ENCODE measurements at places on chromosomes 13 and 19.

DNA sequence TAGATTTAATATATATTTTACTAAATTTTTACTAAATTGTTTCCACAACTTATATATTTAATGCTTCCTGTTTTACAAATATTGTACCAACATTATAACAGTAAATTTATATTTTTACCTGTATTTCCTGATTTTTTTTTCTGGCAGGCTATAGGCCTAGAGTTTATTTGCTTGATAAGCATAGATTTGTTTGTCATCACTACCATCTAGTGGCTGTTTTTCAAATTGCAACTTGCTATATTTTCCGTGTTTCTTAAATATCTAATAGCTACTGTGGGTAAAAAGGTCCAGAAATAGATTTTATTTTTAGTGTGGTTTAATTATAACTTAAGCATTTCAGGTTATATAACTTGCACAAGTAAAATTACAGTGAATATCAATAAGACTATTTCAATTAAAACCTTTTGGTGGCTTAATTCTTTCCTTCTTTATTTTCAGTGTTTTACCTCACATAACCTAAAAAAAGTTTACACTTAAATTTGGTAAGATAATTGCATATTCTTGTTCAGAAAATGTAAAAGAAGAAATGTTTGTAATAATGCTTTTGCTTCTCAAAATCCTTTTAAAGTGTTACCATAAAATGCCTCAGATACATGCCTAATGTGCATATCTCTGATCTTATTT is 60.6 kb downstream of the NDFIP2 start:
- no peak for DNase-seq

- no peak for DNase-seq
Observed at GRCh38 chr13:37453246-37453645, 145.3 kb downstream of the POSTN start.

GRCh38 chr13:58446979-58447378 is 815.4 kb downstream of the PCDH17 start:
- DNase-seq = no peak

DNA sequence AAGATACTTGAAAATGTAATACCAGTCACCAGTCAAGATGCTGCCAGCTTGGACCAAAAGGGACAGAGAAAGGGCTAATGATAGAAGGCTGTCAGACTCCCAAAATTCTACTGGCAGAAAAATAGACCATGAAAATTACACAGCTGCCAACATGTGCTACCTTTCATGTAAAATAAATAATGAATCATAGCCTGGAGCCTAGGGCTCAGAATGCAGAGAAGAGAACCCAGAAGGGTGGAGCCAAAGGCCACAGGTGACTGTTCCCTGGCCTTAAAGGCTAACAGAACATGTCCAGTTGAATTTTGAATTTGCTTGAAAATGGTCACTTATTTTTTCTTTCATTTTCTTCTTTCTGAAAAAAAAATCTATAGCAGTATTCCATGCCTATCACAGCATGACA is 1827.0 kb upstream of the MIR17HG start:
- DNase-seq = no peak

- peak; percentile 52 for DNase-seq
Observed at GRCh38 chr19:14497228-14497921, 1.4 kb upstream of the GIPC1 start.

DNA sequence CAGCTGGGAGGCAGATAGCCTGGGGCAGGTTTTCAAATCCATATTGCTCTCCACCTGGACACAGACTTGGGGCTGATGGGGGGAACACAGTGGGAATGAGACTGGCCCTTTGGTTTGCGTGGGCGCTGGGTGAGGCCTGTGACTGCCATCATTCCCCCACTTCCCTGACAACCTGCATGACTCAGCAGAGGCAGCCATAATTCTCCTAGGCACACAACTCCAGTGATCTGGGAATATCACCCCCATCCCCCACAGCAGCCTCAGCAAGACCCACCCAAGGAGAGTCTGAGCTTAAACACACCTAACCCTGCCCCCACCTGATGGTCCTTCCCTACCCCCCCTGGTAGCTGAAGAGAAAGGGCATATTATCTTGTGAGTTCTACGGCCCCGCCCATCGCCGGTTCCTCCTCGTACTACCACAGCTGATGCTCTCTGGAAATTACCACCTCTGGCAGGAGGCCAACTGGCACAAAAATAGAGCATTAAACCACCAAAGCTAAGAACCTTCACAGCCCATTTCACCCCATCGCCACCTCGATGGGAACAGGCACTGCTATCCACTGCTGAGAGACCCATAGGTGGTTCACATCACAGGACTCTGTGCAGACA is 71.0 kb downstream of the RNF17 start:
- DNase-seq = no peak

- no peak for DNase-seq
Observed at GRCh38 chr19:45668342-45668871, 386 bp downstream of the GIPR start.

- no peak for DNase-seq
Observed at GRCh38 chr19:703651-704446, 4.9 kb upstream of the PALM start.

GRCh38 chr13:52061587-52061986 is 37.1 kb downstream of the UTP14C start:
- DNase-seq = no peak

- no peak for DNase-seq
Observed at GRCh38 chr13:47480951-47481350, 520.1 kb downstream of the SUCLA2 start.

DNA sequence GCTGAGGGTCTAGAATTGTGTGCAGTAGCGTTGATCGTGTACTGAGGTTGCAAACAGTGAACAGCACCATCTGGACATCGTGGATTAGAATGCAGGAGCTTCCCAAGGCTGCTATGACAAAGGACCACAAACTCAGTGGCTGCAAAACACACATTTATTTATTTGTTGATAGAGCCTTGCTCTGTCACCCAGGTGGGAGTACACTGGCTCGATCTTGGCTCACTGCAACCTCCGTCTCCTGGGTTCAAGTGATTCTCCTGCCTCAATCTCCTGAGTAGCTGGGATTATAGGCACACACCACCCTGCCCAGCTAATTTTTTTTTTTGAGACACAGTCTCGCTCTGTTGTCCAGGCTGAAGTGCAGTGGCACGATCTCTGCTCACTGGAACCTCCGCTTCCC is 2.3 kb upstream of the UHRF1 start:
- DNase-seq = no peak

- no peak for DNase-seq
Observed at GRCh38 chr19:10430505-10431253, 10.3 kb downstream of the PDE4A start.

DNA sequence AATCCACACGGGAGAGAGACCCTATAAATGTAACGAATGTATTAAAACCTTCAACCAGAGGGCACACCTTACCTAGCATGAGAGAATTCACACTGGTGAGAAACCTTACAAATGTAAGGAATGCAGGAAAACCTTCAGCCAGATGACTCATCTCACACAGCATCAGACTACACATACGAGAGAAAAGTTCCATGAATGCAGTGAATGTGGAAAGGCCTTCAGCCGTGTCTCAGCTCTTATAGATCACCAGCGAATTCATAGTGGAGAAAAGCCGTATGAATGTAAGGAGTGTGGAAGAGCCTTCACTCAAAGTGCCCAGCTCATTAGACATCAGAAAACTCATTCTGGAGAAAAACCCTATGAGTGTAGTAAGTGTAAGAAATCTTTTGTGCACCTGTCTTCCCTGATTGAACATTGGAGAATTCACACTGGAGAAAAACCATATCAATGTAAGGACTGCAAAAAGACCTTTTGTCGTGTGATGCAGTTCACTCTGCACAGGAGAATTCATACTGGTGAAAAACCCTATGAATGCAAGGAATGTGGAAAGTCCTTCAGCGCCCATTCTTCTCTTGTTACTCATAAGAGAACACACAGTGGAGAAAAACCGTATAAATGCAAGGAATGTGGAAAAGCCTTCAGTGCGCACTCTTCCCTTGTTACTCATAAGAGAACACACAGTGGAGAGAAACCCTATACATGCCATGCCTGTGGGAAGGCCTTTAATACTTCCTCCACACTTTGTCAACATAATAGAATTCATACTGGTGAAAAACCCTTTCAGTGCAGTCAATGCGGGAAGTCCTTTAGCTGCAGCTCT is 16.0 kb downstream of the ZNF582 start:
- DNase-seq = no peak

DNA sequence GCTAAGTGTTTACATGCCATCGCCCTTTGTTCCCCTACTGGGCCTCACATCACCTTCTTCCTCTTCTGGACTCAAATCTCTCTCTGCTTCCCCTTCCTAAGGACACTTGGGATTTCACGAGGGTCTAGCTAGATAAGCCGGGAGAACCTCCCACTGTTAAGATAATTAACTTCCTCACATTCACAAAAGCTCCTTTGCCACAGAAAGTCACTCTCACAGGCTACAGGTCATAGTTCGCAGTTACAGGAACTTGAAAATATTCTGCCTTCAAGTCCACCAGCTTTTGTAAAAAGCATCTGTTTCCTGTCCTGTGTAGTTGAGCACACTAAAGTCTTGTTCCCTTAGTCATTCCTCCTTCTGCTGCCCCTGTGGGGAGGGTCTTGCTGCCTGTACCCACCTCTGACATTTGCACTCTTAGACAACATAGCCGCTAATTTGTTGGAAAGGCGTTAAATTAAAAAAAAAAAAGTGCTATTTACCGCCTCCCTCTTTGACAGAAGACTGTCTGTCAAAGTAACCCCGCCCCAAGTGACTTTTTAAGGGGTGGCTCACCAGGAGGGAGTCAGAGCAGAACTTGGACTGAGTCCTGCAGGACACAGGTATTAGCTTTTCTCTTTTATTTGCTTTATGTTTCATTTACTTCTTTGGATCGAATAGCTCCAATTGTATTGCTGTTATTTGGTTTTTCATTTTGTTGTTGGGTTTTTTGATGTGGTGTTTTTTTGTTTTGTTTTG is 26.8 kb upstream of the CEACAM21 start:
- DNase-seq = no peak

- no peak for DNase-seq
Observed at GRCh38 chr13:33410619-33411018, 125.1 kb upstream of the STARD13 start.

DNA sequence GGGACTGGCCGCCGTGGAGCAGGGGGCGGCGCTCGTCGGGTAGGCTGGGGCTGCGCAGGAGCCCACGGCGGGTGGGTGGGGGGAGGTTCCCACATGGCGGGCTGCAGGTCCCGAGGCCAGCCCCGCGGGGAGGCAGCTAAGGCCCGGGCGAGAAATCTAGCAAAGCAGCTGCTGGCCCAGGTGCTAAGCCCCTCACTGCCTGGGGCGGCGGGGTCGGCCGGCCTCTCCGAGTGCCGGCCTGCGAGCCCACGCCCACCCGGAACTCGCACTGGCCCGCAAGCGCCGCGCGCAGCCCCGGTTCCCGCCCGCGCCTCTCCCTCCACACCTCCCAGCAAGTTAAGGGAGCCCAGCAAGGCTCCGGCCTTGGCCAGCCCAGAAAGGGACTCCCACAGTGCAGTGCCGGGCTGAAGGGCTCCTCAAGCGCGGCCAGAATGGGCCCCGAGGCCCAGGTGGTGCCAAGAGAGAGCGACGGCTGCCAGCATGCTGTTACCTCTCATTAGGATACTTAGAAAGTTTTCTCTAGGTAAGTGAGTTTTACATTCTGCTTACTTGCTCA is 1463.5 kb upstream of the MIR17HG start:
- no peak for DNase-seq

DNA sequence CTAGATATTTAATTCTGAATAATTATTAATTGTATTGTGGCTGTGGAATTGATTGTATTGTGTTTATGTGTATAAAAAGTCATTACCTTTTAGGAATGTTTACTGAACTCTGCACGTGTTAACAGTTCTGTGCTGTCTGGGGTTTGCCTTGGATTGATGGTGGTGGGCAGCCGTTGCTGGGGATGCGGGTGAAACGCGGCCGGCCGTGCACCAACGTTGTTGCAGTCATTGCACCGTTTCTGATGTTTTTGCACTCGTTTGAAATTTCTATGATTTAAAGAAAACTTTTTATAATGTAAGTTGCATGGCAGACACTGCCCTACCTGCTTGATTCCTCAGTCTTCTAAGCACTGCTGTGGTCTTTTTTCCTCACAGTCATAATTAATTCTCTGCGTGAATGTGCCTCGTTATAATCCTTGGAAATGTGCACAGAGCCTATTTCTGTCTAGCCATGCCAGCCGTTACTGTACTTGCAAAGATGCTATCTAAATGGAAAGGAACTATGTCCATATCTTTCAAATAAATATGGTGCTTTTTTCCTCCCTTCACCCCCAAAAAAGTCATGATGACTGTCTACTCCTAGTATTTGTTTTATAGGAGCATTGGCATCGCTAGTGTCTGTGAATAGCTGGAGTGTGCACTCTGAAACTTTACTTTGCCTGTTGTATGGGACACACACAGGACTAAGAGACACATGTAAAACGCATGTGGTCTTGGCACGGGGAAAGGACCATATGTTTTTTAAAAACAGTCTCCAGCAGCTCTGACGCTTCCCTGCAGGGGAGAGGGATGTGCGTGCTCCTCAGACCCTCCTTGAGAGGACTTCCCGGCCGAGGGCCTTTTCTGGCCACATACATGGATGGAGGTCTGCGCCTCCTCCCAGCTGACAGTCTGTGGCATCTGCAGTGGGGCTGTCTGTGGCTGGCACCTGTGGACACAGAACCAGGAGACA is 40.7 kb upstream of the MCF2L start:
- no peak for DNase-seq

DNA sequence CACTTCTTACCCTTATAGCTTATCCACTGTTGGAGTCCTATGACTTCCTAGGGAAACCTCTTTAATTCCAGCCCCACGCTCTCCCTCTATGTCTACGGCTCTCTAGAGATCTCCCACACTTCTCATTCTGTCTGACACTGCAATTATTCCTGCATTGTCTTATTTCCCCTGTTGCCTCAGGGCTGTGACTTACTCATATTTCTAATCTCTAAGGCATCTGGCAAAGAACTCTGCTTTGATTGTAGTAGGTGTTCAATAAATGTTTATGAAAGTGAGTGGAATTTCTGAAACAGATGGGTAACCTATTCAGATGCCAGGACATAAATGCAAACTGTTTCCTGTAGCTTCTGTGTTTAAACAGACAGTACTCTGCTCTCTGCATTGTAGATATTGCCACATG is 102.4 kb upstream of the SERTM1 start:
- no peak for DNase-seq

DNA sequence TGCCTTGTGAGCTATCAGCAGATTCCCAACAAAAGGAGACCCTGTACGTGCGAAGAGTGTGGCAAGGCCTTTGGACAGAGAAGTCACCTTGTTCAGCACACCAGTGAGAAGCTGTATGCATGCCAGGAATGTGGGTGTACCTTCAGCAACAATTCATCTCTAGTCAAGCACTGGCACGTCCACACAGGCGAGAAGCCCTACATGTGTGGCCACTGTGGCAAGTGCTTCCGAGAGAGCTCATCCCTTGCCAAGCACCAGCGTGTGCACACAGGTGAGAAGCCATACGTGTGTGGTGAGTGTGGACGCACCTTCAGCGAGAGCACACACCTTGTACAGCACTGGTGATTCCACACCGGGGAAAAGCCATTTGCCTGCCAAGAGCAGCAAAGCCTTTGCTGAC is 7.6 kb upstream of the ZSCAN22 start:
- no peak for DNase-seq

- no peak for DNase-seq
Observed at GRCh38 chr19:41295499-41295898, 14.5 kb upstream of the CCDC97 start.

- DNase-seq = no peak
Observed at GRCh38 chr19:49188626-49189200, 31.1 kb downstream of the TRPM4 start.

Data from hypothalamus (tissue), 51 donors.